ENCODE measurements at places on chromosomes 16 and 17. TPM values are rescaled to one million over a fixed set of nuclear protein-coding genes. Genes with fewer than 3 reads are reported as not detected.

The PMP22 gene
- 48.9 TPM for polyA plus RNA-seq

The KRT10 gene
- 32.4 TPM for polyA plus RNA-seq

The ZNF276 gene
- 7.2 TPM for polyA plus RNA-seq

The KRTAP4-5 gene
- not detected for polyA plus RNA-seq

The ZCCHC14 gene
- polyA plus RNA-seq = 11.8 TPM

The DOC2B gene
- 1.2 TPM for polyA plus RNA-seq

The WFDC1 gene
- polyA plus RNA-seq = 3.0 TPM

The MAP2K3 gene
- polyA plus RNA-seq = 43.8 TPM

The GNGT2 gene
- polyA plus RNA-seq = 11.0 TPM

The MT1F gene
- 7.1 TPM for polyA plus RNA-seq

The KCNJ16 gene
- polyA plus RNA-seq = 0.07 TPM

The HOXB5 gene
- 4.2 TPM for polyA plus RNA-seq

The CEMP1 gene
- polyA plus RNA-seq = 1.2 TPM

The PRSS53 gene
- 2.0 TPM for polyA plus RNA-seq

The CDH8 gene
- polyA plus RNA-seq = not detected

The RAD51C gene
- polyA plus RNA-seq = 6.0 TPM

The NPIPB13 gene
- polyA plus RNA-seq = 0.92 TPM

The OMG gene
- polyA plus RNA-seq = 0.64 TPM

The ZNF286A gene
- 14.4 TPM for polyA plus RNA-seq

The GNAO1 gene
- polyA plus RNA-seq = 8.2 TPM

The FBXW10 gene
- polyA plus RNA-seq = 0.03 TPM

The PNMT gene
- polyA plus RNA-seq = 2.4 TPM

The SECTM1 gene
- polyA plus RNA-seq = 80.8 TPM

The TMC5 gene
- polyA plus RNA-seq = 22.4 TPM

The SNAI3 gene
- 3.0 TPM for polyA plus RNA-seq

The NPIPB9 gene
- polyA plus RNA-seq = not detected

The DDX52 gene
- 15.2 TPM for polyA plus RNA-seq

The TAC4 gene
- polyA plus RNA-seq = 3.6 TPM

The GNG13 gene
- polyA plus RNA-seq = 1.2 TPM

The ZNF750 gene
- not detected for polyA plus RNA-seq

The CCL13 gene
- 2.0 TPM for polyA plus RNA-seq

The SLC16A13 gene
- polyA plus RNA-seq = 1.2 TPM

The THAP11 gene
- polyA plus RNA-seq = 20.8 TPM

The ZDHHC1 gene
- polyA plus RNA-seq = 6.6 TPM

The RBBP6 gene
- polyA plus RNA-seq = 15.3 TPM

The TEKT5 gene
- polyA plus RNA-seq = not detected

The WNT9B gene
- polyA plus RNA-seq = 0.03 TPM

The NPTX1 gene
- 0.69 TPM for polyA plus RNA-seq

The PRRT2 gene
- polyA plus RNA-seq = not detected

Measured in sigmoid colon (tissue), 7 donors.